HT1080 (cell line): ENCODE measurements at places on chromosomes 2 and 18.
A peak's percentile ranks its signal among the peaks of the same experiment; 100 is the strongest.

- peak; percentile 46 for DNase-seq
Observed at GRCh38 chr2:204628926-204629712, 83.8 kb downstream of the PARD3B start.

DNA sequence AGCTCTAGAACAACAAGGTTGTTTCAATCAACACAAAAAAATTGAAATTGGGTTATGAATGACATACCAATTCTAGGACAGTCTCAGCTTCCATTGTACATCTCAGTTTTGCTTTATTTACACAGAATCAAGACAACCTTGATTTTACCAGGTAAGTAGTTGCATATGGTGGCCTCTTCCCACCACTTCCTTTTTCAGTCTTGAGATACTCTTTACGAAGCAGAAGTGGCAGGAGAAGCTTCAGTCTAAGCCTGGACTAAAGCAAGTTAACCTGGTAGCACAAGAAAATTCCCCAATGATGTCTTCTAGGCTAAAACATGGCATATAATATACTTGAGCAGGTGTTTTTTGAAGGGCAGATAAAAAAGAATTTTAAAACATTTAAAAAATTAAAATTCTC, 10.7 kb upstream of the FAM136A start:
- no peak for DNase-seq

GRCh38 chr2:42827647-42828486, 35.5 kb upstream of the HAAO start:
- peak; percentile 69 for DNase-seq

GRCh38 chr2:25698752-25699151, 25.4 kb upstream of the DTNB start:
- DNase-seq: peak; percentile 65

DNA sequence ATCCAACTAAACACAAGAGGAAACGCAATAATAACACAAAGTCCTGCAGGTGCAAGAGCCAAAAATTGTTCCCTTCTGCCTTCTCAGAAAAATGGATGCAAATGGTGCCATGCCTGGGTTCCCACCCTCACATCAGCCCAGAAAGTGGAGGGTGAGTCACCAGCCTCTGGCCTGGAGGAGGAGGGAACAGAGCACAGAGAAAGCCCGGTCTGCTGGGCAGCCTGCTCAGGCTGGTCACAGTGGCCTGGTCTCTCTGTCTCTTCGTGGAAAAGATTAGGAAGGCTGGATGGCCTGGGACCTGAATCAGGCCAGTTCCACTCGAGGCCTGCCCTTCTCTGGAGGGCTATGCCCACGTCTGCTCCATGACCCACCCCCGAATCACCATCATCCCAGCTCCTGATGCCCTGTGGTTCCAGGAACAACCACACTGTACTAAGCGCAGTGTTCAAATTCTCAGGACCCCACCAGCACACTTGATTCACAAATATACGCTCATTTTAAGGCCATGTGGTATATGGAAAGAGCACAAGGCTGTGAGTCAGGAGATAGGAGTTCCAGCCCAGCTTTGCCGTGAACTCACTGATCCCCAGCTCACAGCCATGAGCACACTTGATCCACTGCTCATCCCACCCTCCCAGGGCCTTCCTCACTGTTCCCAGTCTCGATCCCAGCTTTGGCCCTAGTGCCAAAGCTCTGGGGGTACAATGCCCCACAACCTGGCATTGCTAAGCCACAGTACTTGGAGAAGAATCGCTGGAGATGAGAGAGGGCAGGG, 82.1 kb downstream of the ZBTB7C start:
- DNase-seq: peak; percentile 69

DNA sequence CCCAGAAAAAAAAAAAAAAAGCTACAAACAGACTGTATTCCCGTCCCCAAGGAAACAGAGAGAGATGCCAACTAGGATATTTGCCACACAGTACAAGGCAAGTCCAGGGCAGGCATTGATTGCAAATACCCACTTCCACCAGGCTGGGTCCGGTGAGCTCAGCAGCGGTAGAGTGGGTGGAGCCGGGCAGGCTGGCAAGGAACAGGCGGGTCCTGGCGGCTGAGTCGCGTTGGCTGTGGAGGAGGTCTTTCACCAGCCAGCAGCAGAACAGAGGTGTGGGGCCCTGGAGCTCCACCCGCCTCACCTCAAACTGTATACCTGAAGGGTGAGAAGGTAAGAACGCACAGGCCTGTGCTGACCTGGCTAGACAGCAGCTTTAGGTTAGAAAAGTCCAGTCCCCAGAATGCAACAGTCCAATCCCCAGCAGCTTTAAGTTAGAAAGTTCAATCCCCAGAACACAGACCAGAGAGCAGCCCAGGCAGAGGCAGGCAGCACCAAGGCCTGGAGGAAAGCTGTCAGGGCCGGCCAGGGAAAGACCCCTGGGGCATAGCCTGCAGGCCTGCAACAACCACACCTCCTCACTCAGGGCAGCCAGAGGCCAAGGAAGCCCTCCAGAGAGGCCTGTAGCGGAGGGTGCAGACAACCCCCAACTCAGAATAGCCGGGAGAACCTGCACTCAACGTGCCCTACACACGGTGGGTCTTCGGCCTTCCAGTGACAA, 21.9 kb upstream of the MTERF4 start:
- DNase-seq: peak; percentile 34
